Panc1 (cell line): ENCODE measurements at places on chromosomes 5 and 9.

DNA sequence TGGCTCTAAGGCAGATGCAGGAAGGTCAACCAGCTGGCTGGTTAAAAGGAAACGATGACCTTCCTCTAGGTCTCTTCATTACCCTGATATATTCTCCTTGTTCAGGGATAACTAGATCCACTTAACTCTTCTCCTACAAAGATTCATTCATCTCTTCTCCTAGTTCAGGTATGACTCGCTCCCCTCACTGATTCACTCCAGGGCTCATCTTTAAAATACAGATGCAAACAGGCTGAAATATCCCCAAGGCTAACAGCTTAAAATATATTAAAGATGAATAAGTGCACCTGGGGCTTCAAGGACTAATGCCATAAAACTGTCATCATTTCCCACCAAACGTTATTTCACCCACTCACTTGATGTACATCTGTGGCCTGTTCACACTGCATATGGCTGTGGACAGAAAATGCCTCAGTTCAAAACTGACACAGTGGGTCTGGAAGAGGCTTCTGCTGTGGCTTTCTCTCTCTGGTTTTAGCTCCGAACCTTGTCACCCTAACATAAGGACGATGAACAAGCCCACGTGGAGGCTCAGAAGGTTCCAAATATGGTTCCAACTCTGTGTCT is 366.9 kb downstream of the DEPDC1B start:
- no peak for DNase-seq

DNA sequence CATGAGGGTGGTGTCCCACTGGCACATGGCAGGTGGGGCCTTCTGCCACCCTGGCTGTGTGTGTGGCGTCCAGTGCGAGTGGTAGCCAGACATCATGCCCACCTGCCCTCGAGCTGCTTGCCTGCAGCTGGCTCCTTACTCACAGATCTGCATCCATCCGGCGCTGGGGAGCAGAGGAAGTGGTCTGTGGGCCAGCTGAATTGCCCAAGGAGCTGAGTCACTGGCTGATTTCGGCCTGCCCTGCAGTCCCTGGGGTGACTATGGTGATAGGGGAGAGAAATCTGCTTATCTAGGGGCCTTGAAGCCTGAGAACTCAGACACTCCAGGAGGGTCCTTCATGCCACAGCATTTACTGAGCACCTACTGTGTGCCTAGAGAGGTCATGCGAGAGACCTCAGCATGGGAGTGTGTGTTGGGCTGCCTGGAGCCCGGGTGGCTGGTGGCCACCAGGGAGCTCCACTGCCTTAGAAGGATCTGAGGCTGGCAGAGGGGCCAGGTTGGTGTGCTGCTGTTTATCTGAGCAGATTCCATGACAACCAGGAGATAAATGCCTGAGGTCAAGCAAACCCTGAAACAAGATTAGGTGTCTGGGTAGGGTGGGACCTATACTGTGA is 57.1 kb downstream of the SLC22A5 start:
- no peak for DNase-seq

- DNase-seq = no peak
Observed at GRCh38 chr9:127319366-127320114, 55.0 kb downstream of the GARNL3 start.

DNA sequence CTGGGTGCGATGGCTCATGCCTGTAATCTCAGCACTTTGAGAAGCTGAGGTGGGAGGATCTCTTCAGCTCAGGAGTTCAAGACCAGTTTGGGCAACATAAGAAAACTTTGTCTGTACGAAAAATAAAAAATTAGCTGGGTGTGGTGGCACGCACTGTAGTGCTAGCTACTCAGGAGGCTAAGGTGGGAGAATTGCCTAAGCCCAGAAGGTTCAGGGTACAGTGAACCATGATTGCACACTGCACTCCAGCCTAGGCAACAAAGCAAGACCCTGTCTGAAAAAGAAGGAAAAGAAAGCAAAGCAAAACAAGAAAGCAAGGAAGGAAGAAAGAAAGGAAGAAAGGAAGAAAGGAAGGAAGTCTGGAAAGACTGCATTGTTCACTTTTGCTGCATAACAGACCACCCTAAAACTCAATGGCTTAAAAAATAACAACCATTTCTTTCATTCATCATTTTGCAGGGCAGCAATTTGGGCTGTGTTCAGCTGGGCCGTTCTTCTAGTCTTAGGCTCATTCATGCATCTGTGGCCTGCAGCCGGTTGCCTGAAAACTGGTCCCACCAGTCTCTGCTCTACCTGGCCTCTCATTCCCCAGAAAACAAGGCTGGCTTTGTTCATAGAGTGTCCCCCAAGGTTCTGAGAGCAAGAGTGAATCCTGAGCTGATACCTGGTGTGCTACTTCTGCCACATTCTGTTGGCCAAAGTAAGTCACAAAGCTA is 82.4 kb upstream of the MIER3 start:
- DNase-seq = no peak

GRCh38 chr5:34930870-34931269 is 1.5 kb downstream of the DNAJC21 start:
- no peak for DNase-seq

- no peak for DNase-seq
Observed at GRCh38 chr5:116271446-116272025, 186.7 kb downstream of the COMMD10 start.

GRCh38 chr9:75873712-75874111 is 16.8 kb upstream of the PCSK5 start:
- no peak for DNase-seq

- no peak for DNase-seq
Observed at GRCh38 chr5:174828804-174829510, 104.6 kb downstream of the MSX2 start.

DNA sequence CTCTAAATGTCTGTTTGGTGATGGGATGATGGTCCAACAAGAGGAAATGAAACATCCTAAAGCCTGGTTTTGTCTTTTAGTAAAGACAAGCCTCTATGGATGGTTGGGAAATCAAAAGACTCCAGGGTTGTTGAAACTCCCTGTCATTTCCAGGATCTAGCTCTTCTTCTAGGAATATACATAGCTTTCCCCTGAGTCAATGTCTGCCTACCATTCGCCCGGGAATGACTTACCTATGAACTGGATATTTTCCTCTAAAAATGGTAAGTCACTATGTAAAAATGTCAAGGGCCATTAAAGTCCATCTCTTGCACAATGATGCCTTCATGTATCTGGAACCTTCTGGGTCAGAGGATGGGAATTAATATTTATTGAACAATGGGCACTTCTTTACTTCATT is 11.1 kb upstream of the KIF12 start:
- no peak for DNase-seq

DNA sequence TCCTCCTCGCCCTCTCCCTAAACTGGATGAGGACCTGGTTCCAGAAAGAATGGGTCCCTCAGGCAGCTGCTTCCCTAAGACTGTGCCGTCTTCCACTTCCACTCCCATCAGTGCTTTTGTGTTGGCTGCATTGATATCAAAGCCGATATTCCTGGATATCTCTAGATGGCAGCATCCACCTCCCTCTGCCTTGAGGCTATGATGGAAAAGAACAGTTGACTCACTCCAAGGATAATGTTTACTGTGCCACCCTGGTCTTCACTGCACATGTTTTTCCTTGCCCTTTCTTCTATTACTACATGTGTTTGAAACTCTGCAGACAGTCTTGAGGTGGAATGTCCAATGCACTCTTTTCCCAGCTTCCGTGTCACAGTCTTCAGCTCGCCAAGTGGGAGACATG is 211.6 kb downstream of the MAST4 start:
- DNase-seq = no peak

DNA sequence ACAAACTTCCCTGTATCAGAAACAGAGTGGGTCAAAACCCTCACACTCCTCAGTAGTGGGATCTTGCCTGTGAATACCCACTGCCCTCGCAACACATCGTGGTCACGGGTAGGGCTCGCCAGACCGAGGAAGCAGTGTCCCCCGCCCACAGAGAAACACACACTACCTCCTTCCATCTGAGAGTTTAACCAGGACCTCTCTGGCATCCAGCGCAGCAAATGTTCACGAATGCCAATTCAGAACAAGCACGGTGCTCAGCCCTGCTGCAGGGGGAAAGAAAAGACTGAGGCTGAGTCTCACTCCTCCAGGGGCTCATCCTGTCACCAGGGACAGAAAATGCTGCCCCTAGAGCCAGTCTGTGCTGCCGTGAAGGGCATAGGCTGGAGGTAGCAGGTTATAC is 42.5 kb upstream of the SYNPO start:
- DNase-seq = no peak

DNA sequence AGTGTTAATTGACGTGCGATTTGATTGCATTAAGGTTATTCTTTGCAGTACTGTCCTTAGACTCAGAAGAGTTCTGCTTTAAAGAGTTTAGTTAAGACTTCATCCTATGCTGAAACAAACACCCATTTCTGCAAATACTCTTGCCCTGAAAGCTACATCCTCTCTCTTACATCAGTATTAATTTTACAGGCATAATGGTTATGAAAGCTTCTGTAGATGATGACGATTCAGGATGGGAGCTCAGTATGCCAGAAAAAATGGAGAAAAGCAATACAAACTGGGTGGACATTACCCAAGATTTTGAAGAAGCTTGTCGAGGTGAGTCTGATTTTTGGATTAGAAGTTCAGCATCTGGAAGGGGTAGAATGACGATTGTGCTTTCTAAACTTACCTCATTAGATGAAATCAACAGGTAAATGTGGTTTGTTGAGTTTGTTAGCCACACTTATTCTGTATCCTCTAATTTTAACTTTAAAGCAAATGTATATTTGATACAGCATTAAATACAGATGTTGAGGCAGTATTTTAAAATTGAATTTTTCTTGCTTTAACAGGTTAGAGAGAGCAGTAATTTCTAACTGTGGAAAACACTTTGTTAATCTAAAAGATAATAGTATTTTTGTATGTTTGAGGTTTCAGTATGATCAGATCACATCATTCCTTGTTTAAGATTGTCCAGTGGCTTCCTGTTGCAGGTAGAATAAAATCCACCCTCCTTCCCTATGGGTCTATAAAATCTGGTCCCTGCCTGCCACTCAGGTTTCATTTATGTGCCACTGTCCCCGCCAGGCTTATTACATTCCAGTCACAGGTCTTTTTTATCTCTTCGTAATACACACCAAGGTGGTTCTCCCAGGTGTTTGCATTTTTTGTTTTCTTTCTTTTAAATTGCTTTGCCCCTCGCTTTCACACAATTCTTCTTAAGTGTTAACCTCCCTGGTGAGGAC is 1.3 kb downstream of the NAA35 start:
- DNase-seq = no peak

- DNase-seq = no peak
Observed at GRCh38 chr5:74903165-74903787, 37.1 kb upstream of the FAM169A start.

GRCh38 chr9:9790216-9790872 is 822.5 kb downstream of the PTPRD start:
- peak; percentile 13 for DNase-seq

DNA sequence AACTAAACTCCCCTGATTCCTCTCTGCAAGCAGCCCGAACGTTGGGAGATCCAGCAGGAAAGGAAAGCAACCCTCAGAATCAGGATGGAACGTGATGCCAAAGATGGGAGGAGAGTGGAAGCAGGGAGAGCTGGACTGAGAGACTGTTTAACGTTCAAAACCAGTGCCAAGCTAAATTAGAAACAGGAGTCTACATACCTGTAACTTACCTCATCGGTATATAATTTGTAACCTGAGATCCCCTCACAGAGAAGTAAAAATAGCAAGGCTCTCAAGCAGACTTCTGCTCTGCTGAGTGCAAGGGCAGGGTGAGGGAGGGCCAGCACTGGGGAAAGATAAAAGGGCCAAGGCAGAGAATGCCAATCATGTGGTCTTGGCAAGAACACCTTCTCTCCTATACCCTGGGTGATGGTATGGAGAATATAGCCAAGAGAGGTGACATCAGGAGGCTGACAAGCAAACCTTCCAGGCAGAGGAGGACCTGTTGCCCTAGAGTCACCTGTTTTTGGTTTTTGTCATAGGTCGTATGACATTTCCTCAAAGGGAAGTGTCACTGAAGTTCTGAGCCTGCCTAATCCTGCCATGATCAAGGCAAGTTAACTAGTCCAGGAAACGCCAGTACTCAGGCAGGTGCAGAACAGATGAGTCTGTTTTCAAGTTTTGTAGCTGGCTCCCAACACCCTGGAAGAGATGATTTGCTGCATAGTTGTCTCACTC is 472.0 kb downstream of the NFIB start:
- DNase-seq = no peak

- DNase-seq = no peak
Observed at GRCh38 chr5:151014680-151015343, 5.6 kb upstream of the GPX3 start.

DNA sequence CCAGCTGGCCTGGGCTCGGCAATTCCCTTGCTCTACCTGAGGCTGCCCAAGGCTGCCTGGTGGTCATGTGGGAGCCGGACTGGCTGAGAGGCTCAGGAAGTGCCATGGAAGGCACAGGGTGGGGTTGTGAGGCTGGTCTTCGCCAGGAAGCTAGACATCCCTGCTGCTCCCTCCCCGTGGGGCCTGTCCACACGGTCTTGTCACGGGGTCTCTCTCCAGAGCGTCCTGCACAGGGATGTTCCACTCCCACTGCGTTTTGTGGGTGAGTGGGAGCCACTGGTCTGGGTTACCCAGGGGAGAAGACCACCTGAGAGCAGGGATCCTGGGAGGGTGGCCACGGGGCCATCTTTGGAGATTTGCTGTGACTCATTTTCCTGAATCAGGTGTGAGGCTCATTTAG is 11.6 kb downstream of the GADD45G start:
- no peak for DNase-seq

DNA sequence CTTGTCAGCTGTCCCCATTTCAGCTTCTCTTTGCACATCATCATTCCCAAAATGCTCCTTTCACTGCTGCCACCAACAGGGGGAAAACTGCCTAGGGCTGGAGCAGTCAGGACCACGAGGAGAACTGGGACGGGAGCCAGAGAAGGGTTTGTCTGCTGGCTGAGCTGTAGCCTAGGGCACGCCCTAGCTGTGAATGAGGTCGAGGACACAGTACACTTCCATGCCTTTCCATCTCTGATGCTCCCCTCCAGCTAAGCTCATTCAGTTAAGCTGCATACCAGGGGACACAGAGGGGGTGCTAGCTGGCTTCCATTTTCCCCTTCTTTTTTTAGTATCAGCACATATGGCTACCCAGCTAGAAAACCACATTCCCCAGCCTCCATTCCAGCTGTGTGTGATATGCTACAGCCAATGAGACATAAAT is 64.7 kb downstream of the STK10 start:
- no peak for DNase-seq

- DNase-seq = no peak
Observed at GRCh38 chr5:90949469-90950358, 391.1 kb downstream of the ADGRV1 start.

DNA sequence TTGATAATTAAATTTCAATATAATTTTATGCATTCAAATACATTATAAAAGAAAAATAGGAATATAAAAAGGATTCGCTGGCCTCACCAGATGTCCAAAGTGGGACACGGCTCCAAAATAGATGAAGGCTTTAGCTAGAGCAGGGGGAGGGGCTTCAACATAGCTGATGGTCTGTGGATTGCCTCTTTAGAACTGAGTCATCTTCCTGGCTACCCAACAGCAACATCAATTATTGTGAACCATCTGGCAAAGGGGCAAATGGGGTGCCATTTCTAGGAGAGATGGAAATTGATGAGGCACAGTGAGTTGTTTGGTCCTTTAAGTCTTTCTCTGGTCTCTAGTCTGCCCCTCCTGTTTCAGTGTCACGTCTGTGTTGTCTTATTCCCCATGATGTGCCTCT is 44.2 kb upstream of the CD180 start:
- no peak for DNase-seq

- no peak for DNase-seq
Observed at GRCh38 chr9:89765211-89765946, 160.6 kb downstream of the GADD45G start.
